ENCODE measurements at places on chromosomes 3 and 15.

DNA sequence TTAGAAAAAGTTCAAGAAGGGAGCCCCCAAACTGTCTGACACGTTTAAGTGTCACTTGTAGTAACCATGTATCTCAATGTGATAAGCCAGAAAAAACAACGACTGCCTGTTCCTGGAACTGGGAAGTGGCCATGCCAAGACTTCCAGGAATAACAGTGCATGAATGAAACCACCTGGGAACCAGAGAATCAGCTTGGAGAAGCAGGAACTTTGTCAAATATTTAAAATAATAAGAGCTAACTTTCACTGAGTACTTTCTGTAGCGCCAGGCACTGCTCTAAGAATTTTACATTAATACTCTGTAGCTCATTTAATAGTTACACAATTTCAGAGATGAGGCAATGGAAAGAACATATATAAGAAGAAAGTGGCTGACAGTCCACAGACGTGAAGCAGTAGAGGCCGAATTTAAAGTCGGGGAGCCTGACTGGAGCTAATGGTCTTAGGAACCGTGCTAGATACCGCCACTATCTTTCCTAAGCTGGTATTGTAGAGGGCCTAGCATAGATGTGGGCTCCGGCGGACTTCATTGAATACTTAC, 876 bp downstream of the PLSCR1 start:
- DNase-seq: no peak

- DNase-seq: no peak
Observed at GRCh38 chr3:48575366-48575765, 11.8 kb upstream of the UCN2 start.

DNA sequence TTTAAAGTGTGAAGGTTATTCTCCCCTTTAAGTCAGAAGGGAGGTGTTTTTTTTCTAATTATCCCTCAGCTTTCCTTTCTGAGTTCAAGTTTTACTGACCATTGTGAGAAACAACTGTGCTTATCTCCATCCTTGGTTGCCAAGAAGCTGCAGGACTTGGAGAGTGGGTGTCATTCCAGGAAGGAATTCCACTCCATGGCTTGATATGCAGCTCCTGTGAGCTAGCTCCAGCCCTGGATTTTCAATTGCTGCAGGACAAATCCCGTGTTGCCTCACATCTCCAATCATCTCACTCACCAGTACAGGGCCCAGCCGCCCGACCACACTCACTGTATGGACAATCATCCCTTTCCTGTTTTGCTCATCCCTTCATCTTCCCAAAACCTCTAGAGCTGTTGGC, 122.5 kb downstream of the IGSF11 start:
- DNase-seq: no peak

DNA sequence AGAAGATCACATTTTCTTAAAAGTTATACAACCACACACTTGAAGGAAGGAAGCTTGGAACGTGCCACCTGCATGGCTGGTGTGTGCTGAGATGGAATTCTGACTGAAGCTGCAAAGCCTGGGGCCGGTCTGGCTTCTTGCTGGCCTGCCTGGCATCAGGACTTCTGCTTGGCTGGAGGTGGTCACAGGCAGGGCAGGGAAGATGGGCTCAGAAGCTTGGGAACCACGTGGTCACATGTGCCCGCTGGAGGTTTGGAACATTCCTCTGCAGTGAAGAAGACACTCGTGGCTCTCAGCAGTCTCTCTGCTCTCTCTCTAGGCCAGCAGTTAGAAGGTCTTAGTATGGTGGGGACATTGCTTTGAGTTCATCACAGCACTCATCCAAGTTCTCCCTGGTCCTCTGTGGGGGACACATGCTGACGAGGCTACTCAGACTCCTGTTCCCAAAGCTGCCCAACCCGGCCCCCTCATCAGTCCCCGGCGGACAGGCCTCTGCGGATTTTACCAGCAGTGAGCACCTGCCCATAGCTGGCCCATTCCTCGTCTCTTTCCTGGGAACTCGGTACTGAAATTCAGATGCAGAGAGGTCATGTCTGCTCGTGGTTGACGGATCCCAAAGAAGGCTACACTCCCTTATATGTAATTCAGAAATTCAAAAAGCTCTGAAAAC, 229.0 kb downstream of the ADAMTS17 start:
- no peak for DNase-seq

DNA sequence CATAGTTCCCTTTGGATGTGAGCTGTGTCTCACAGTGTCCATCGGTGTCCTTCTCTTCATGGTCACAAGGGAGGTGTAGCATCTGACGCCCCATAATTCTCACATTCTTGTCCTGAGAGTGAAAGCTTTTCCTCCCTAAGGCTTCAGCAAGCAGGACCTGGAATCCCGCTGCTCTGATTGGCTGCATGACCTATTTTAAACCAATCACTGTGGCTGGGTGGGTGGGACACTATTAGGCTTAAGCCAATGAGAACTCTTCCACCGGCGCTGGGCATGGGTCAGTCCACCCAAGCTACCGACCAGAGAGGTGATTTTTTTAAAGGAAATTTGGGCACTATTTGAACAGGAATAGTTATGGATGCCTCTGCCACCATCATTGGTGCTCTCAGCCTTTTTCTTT, 385.9 kb downstream of the MFSD1 start:
- no peak for DNase-seq

- no peak for DNase-seq
Observed at GRCh38 chr3:193788189-193788991, 195.4 kb downstream of the OPA1 start.

- DNase-seq: no peak
Observed at GRCh38 chr3:42755681-42756578, 17.1 kb downstream of the CCDC13 start.

GRCh38 chr3:40869939-40870338, 329.4 kb upstream of the CTNNB1 start:
- DNase-seq: no peak

- DNase-seq: no peak
Observed at GRCh38 chr3:4983739-4984510, 4.7 kb downstream of the BHLHE40 start.

- no peak for DNase-seq
Observed at GRCh38 chr15:57196865-57197264, 179.4 kb upstream of the CGNL1 start.

DNA sequence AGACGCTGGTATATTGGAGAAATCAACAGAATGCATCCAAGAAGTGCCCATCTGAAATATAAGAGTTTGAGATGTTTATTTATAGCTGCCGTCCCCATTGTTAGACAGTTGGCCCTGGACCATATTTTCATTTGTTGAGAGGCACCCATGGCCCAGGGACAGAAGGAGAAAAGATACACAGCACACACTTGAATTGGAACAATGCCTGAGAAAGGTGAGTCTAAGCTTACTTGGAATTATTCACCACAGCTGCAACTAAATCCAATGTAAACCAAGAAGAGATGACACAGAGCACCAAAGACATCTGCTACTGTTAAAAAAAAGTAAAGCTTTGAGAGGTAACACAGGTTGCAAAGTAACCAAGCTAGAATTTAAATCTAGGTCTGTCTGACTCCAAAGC, 525.5 kb upstream of the NAALADL2 start:
- no peak for DNase-seq

DNA sequence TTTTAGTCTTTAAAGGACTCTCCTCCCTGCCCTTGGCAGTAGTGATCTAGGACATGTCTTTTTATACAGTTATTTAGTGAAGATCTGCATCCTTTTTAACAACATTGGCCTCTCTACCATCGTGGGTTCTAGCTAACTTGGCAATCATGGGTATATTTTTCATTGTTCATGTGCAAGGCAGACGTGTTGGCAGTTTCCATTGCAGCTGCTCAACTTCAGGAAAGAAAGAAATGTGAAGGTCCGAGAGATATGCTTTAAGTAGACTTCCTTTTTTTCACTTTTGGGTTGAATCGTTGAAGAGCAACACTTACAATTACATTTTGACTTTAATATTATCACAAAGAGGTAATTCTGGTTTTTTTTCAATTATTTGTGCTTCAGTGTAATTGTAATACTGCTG, 172.6 kb downstream of the SATB1 start:
- no peak for DNase-seq

DNA sequence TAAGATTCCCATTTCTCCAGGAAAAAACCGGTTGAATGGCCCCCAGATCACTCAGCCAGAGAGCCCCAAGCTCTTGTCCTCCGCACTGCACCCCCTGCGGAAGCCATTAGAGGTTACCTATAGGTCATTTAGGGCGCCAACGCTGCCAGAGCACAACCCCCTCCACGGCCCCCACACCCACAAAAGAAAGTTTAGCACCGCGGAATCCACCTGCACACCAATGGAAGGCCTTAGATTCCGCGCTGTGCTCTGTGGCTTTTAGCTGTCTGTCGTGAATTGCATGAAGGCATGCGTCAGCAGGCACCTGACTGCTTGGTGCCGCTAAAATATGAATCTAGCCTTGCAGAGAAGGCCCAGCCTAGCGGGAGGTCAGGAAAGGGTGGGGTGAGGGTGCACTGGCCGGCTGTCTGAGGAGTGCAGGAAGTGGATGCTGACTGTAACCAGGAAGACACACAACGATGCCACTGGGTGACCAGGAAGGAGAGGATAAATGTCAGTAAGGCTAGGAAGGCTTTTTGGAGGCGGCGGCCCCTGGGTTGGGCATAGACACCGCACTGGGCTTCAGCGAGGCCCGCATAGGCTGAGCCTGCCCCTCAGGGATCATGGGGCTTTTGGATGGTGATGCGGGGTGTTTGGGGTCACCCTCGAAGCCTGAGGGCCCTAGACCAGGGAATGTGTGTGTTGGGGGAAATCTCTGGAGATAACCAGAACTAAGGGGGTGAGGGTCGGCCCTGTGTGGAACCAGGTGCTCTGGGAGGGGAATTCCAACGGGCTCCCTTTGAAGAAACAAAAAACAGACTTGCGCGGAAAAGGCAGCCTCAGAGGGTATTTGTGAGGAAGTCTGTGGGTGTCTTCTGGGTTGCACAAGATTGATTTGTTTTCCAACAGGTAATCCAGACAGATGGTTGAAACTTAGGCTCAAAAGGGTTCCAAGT, 976 bp upstream of the NUP210 start:
- no peak for DNase-seq

DNA sequence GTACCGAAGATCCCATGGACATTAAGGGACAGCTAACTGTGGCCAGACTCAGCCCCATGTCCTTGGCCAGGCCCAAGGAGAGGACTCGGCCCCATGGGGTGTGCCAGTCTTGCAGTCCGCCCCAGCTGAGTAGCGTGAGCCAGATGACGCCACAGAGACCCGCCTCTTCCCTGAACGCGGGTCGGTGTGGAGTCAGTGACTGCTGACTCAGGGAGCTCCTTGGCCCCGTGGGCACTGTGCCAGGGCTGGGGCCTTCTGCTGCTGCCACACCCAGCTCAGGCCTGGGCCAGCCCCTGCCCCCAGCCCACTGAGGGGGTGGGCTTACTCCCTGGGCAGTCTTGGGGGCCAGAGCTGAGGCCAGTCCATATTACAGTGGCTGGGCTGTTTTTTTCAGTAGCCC, 52.8 kb downstream of the PLXNA1 start:
- DNase-seq: no peak

DNA sequence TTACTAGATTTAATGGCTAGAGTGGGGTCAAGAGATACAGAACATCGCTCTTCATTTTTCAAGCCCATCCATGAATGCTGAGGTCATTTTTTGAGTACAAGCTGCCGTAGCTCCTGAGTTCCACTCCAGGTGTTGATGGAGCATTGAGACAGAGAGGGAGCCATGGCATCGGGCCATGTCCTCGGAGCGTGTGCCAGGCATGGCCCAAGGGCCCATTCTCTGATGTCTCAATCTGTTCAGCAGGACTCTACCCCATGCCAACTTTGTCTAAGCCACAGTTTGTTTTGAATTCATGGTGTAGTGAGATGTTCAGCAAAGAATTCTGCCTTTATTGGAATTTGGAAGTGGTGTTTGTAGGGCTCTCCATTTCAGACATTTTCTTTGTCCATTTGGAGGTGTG, 110.5 kb upstream of the ADAMTS9 start:
- DNase-seq: no peak

DNA sequence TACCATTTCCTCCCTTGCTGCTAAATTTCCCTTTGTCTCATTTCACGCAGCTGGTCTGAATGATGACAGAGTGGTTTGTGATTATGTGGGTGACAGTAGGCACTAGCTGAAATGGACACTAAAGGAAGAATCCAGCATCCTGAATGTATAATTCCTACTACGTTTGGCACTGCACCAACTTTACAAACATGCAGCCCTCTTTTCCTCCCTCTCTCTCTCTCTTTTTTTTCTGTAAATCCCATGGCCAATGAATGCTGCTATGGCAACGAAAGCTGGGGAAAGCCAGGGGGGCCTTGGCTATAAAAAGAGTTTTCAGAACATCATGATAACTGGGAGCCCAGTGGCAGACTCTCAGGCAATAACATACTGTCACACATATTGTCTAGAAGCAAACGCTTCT, 367.2 kb upstream of the AGTR1 start:
- no peak for DNase-seq

GRCh38 chr3:123143669-123144411, 57.9 kb upstream of the SEC22A start:
- DNase-seq: no peak

DNA sequence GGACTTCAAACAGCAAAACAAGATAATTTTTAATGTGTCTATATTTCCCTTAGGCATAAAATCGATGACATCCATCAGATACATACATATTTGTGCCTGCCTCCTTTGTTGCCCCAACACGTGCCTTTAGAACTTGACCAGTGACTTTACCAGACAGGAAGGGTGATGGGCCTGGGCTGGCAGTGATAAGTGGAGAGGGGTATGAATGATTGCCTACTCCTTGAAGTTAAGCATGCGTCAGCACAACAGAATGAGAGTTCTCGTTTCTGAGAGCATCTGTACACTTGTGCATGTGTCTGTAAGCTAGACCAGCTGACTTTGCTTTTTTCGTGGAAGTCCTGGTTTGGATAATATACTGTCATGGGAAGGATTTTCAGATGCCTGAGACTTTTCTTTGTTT, 54.9 kb upstream of the COL6A6 start:
- DNase-seq: no peak

GRCh38 chr3:187183210-187183862, 13.9 kb upstream of the RTP1 start:
- DNase-seq: no peak

GRCh38 chr15:70699890-70700289, 63.5 kb downstream of the UACA start:
- no peak for DNase-seq

DNA sequence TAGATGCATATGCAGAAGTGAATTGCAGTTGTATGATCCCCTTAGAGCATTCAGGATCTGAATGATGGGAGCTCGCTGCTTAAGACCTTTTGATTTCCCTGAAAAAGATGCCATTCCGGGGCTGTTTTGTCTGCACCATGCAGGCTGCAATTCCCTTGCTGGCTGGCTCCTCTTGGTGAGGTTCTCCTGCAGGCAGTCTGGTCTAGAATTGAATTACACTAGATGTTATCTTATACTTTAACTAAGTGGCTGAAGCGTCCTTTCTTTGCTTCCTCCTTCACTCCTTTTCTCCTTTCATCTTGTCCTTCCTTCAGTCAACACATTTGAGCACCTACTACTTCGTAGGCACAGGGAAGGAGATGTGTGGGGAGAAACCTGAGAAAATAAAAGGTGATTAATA, 18.6 kb upstream of the MYZAP start:
- DNase-seq: no peak

DNA sequence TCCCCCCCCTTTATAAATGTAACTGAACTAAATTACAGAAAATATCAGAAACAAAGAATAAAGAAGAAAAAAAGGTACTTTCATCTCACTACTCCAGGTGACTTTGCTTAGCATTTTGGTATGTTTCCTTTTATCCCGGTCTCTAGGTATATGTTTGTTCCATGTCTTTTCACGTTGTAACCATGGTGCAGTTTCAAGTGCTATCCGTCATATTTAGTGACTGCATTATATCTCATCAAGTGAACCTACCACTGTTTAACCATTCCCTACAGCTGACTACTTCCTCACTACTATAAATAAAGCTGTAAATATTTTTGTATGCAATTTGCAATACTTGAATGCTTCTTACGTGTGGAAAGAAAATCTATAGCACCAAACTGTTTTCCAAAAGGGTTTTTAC, 2.2 kb downstream of the BTBD1 start:
- no peak for DNase-seq
